Activated T-cell treated with anti-CD3 and anti-CD28 coated beads, Interleukin-2, amount 50 U/mL, for 48 hours (primary cell): ENCODE measurements at places on chromosomes 1 and 21.
A peak's percentile ranks its signal among the peaks of the same experiment; 100 is the strongest.

DNA sequence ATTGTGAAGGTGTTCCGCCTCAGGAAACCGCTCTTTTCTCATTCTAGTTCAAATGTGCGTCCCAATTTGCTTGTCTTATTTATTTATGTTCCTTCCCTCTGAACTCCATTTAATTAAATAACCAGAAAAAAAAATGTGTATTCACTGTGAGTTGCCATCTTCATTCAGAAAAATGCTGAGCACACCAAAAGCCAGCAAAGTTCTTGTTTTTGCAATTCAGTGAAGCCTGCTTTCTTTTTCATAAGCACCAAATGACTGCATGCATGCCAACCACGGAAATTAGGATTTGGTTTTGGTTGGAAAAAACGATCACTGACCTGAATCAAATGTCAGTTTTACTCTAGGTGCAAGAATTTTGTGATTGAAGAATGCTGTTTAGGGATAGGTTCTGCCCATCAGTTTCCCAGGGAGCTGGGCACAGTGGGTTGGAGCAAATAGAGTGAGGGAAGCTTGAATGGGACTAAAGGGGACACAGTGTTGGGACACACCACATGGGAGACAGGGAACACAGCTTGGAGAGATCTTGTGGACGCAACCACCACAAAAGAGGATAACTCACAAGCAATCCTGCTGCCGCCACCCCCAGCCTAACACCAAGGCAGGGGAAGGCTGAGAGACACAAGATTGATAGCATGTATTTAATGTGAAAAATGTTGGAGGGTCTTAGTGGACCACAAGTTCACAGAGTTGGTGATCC is 183.4 kb upstream of the GALNT2 start:
- no peak for DNase-seq

GRCh38 chr1:33692206-33693188 is 171.4 kb upstream of the HMGB4 start:
- DNase-seq, result no peak

- no peak for DNase-seq
Observed at GRCh38 chr1:109133815-109134214, 19.9 kb downstream of the ELAPOR1 start.

- peak; percentile 88 for DNase-seq
Observed at GRCh38 chr1:165367375-165367993, 11.0 kb upstream of the LMX1A start.

GRCh38 chr1:67759066-67759465 is 74.1 kb downstream of the GADD45A start:
- DNase-seq, result no peak

DNA sequence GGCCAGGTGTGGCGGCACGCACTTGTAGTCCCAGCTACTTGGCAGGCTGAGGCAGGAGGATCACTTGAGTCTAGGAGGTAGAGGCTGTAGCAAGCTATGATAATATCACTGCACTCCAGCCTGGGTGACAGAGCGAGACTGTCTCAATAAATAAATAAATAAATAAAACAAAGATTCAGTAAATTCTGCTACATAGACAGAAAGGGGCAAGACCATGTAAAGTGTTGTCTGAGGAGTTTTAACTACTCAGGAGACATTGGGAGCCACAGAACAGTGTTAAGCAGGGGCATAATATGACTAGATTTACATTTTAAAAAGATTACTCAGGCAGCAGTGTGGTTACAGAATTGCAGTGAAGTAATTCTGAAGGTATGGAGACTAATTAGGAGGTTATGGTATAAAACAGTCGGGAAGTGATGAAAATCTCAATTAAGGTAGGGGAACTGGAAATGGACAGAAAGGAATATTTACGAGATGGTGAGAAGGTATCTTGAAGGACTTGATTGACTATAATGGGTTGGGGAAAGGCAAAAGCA is 94.7 kb downstream of the ATP1B1 start:
- no peak for DNase-seq

DNA sequence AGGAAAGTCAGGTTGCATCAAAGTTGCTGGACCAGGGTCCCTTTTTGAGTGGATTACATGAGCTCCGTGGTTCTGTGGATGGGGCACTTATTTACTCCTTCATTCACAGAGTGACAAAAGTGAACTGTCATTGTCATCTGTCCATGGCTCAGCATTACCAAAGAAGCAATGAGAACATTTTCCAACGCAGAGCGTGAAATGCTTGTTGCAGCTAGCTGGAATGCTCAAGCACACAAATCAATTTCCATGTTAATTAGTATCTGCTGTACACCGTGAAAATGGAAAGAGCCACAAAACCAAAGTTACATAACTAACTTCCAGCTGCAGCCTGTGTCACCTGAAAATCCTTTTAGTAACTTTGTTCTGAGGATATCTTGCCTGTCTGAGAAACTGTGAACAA is 78.9 kb downstream of the MT1HL1 start:
- DNase-seq, result no peak

DNA sequence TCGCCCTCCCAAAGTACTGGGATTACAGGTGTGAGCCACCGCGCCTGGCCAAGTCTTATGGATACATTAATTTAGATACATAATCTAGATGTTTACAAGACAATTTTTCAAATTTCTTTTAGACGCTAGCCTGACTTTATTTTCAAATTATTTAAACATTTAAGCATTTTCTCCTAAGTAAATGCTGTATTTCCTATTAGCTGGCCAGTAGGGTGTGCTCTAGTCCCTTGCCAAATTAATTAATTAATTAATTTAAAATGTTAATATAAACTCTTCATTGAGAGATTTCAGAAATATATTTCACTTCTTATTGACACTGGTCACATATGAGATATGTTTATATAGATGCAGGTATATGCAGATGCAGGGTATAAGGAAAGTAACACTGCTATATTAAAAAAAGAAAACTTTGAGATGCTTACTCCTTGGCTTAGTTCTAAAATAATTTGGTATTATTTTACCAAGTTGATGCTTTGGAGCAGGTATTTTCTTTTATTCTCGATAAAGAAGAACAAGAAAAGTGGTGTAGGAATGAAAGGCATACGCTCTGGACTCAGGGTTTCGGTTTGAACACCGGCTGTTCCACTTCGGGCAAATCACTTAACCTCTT is 5.2 kb upstream of the ERRFI1 start:
- DNase-seq, result no peak

- no peak for DNase-seq
Observed at GRCh38 chr1:8823295-8823664, 5.8 kb upstream of the RERE start.

GRCh38 chr1:204126956-204127355 is 24.9 kb downstream of the ETNK2 start:
- DNase-seq, result no peak

GRCh38 chr1:42145764-42146625 is 7.2 kb upstream of the GUCA2B start:
- no peak for DNase-seq

- DNase-seq, result no peak
Observed at GRCh38 chr1:59692591-59692990, 122.2 kb upstream of the HOOK1 start.
